ENCODE measurements at places on chromosomes 5 and 9. TPM values are rescaled to one million over a fixed set of nuclear protein-coding genes. Genes with fewer than 3 reads are reported as not detected.

DNA sequence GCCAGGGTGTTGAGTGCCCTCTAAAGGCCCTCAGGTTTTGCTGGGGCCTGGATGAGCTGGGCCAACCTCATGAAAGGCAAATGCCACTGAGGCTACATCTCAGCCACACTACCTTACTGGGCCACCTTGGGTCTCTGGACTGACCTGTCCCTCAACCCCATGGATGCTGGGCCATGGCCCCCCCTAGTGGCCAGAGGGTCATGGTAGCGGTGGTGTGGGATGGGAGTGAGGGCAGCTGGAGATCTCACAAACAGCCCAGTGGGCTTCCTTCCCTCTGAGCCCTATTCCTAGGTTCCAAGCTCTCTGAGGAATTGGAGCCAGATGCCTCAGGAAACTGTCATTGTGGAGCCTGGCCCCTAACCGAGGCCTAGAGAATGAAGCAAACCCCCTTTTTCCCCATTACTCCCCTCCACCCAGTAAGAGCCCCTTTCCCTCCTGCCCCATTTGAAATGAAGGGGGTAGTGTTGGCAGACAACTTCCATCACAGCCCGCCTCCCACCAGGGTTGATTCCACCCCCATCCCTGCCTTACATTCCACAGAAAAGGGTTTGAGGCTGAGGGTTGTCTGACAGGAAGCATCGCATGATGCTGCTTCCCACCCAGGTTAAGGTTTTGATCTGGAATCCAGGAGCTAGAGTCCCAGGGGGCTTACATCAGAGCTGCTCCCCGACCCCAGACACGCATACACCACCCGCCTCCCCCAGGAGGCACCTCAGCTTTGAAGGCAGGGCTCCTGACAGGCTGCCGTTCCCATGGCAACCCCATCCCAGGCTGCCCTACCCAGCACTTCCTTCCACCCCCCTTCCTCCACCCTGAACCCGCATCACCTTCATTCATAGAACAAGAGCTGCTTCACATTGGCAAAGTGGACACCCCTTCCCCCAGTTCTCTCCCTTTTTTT is 63.9 kb downstream of the PCDH1 start:
- H3K4me1 ChIP-seq, result no peaks in the 10 kb centered on the region
- no peaks in the 10 kb centered on the region for H3K27me3 ChIP-seq
- peak; percentile 64 for DNase-seq
- no peaks in the 10 kb centered on the region for H3K36me3 ChIP-seq
- H3K4me3 ChIP-seq, result no peak overlapping the region

Gene OR2V2
- not detected for total RNA-seq

- no peak for DNase-seq
- H3K27ac ChIP-seq, result no peak overlapping the region
- no peaks in the 10 kb centered on the region for H3K36me3 ChIP-seq
Measured at GRCh38 chr9:87694236-87694755, 31.6 kb upstream of the CTSL start.

GRCh38 chr9:7780261-7780988 is 19.2 kb downstream of the DMAC1 start:
- H3K27me3 ChIP-seq, result no peaks in the 10 kb centered on the region
- H3K4me3 ChIP-seq, result no peak overlapping the region
- DNase-seq, result no peak
- H3K36me3 ChIP-seq, result no peaks in the 10 kb centered on the region

DNA sequence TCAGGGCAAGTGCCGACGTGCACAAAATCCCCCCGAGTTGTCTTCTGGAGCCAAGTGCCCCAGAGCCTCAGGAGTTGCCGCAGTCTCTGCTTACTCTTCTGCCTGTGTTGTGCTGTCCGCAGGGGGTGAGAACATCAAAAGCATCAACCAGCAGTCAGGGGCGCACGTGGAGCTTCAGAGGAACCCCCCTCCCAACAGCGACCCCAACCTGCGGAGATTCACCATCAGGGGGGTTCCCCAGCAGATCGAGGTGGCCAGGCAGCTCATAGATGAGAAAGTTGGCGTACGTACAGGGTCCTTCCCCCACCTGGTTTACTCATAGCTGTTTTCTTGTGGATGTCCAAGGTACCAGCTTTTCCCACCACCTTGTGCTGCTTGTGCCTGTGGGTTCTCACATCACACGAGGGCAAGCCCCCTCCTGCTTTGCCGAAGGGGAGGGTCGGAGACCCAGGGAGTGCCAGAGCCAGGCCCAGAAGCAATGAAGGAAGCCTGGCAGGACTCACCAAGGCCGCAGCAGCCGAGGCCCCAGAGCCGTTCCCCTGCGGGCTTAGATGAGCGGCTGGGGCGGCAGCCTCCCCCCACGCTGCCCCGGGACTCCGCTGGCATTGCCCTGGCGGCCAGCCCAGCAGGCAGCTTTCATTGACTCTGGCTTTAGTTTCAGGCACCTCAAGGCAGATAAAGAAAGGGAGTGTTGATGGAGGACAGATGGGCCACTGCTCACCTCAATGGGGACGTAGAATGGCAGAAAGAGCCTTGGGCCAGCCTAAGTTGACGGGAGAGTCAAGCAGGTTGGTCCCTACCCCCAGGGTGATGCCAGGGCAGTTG is 33.7 kb upstream of the PRDM12 start:
- H3K27me3 ChIP-seq, result no peaks in the 10 kb centered on the region
- no peak for DNase-seq
- no peaks in the 10 kb centered on the region for H3K4me1 ChIP-seq
- no peaks in the 10 kb centered on the region for H3K36me3 ChIP-seq
- H3K27ac ChIP-seq, result no peak overlapping the region

- no peaks in the 10 kb centered on the region for H3K27me3 ChIP-seq
- no peak overlapping the region for H3K27ac ChIP-seq
- H3K4me1 ChIP-seq, result no peaks in the 10 kb centered on the region
- DNase-seq, result no peak
Measured at GRCh38 chr9:103681435-103681834, 412.7 kb upstream of the SMC2 start.

DNA sequence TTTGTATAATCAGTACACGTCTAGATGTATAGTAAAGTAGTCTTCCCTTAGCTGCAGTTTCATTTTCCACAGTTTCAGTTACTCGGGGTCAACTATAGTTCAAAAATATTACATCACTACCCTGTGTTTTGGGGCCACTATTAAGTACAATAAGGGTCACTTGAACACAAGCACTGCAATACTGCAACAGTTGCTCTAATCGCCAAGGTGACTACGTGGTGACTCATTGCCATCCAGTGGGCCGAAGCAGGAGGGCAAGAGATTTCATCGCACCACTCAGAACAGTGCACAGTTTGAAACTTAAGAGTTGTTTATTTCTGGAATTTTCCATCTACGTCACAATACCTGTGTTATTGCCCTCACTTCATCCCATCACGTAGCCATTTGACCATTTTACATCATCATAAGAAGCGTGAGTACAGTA is at the start of gene ARL14EPL:
Gene ARL14EPL, plus strand, starts transcription at position 379 of the 424 bp plus-strand sequence. CDS start 18,994 bp downstream, outside the sequence.
- peak; percentile 87 for DNase-seq
- H3K4me1 ChIP-seq, result peaks cover 30% of the 10 kb centered on the region
- no peaks in the 10 kb centered on the region for H3K36me3 ChIP-seq
- no peaks in the 10 kb centered on the region for H3K27me3 ChIP-seq

DNA sequence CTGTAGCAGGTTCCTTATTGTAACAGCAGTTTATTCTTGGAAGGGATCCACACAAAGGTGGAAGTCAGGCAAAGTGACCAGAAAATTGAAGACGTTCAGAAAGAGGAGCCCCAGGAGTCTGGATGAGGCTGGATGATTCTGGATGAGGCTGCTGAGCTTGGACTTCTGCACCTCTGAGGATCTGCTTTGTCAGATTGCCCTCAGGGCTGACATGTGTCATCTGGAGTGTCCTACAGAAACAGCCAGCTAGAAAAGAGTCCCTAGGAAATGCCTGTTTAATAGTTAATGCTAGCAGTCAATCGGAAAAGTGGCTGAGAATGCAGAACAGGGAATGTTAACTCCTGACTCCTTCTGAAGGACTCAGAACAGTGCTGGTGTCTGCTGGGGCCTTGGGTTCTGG is 236.4 kb downstream of the LRRC70 start:
- no peak for DNase-seq
- no peak overlapping the region for H3K27ac ChIP-seq
- no peaks in the 10 kb centered on the region for H3K4me1 ChIP-seq
- no peak overlapping the region for H3K4me3 ChIP-seq
- no peaks in the 10 kb centered on the region for H3K27me3 ChIP-seq
- no peaks in the 10 kb centered on the region for H3K36me3 ChIP-seq

- DNase-seq, result peak; percentile 29
- H3K36me3 ChIP-seq, result no peaks in the 10 kb centered on the region
- no peaks in the 10 kb centered on the region for H3K27me3 ChIP-seq
- H3K27ac ChIP-seq, result no peak overlapping the region
Measured at GRCh38 chr5:26833596-26833995, 204.8 kb downstream of the CDH9 start.

- H3K4me3 ChIP-seq, result no peak overlapping the region
- no peaks in the 10 kb centered on the region for H3K36me3 ChIP-seq
- no peaks in the 10 kb centered on the region for H3K27me3 ChIP-seq
- no peak for DNase-seq
- H3K4me1 ChIP-seq, result no peaks in the 10 kb centered on the region
- no peak overlapping the region for H3K27ac ChIP-seq
Measured at GRCh38 chr9:130467316-130467715, 22.6 kb downstream of the ASS1 start.

GRCh38 chr9:129584136-129584535 is 36.8 kb downstream of the C9orf50 start:
- H3K27me3 ChIP-seq, result no peaks in the 10 kb centered on the region
- no peaks in the 10 kb centered on the region for H3K36me3 ChIP-seq
- H3K27ac ChIP-seq, result no peak overlapping the region
- DNase-seq, result peak; percentile 72
- no peak overlapping the region for H3K4me3 ChIP-seq

- no peaks in the 10 kb centered on the region for H3K36me3 ChIP-seq
- H3K4me1 ChIP-seq, result peaks cover 8% of the 10 kb centered on the region
- no peak overlapping the region for H3K27ac ChIP-seq
- H3K4me3 ChIP-seq, result no peak overlapping the region
- no peaks in the 10 kb centered on the region for H3K27me3 ChIP-seq
- DNase-seq, result no peak
Measured at GRCh38 chr5:60494635-60495034, 205.3 kb downstream of the DEPDC1B start.

DNA sequence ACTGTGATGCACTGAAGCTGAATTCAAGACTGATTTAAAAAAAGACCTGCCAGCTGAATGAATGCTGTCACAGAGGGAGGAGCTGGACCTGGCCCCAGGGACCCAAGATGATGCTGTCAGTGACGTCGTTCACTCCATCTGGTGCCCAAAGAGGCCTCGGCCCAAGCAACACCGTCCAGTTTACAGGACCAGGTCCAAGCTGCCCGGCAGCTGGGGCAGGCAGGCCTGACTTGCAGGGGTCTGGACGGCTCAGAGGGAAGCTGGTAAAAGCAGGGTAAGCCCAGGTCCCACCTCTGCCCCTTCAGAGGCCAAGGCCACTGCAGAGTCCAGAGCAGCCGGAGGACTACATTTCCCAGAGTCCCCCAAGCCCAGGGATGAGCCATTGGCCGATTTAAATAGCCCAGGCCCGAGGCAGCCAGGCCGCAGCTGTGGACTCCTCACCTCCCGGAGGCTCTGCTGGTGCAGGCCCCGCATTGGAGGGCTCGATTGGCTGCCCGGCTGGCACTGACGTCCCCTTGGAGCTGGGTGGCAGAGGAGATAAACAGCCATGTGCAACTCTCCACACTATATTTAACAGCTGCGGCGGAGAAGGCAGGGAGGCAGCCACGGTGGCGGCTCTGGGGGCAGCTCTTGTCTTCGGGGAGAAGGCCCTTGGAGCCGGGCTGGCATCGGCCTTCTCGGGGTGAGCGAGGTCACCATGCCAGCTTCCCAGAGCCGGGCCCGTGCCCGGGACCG is at the start of gene PLPP7:
Gene PLPP7, plus strand, starts transcription at position 423 of the 735 bp plus-strand sequence. Its CDS starts 275 bp downstream, at position 698.
- H3K36me3 ChIP-seq, result no peaks in the 10 kb centered on the region
- no peaks in the 10 kb centered on the region for H3K4me1 ChIP-seq
- DNase-seq, result no peak

Gene ELP1
- total RNA-seq, result 53.6 TPM

Gene MYMK
- not detected for total RNA-seq

Gene PIP5K1B
- total RNA-seq, result 0.29 TPM

DNA sequence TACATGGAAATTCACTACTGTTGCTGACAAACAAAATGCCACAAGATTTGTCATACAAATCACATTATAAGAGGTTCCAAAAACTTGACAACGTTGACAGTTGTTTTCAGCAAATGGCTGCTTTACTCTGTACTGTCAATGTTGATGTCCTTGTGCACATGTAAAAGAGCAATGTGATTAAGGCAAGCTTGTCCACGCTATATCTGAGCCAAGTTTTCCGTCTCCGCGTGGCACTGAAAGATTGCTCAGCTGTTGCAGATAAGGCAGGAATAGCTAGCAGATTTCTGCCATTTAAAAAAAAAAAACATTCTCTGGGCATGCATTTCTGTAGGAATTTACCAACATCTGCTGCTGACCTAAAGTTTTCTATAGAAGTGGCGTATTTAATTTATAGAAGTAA is 46.4 kb upstream of the MEF2C start:
- H3K27ac ChIP-seq, result no peak overlapping the region
- H3K4me1 ChIP-seq, result peaks cover 9% of the 10 kb centered on the region
- H3K27me3 ChIP-seq, result no peaks in the 10 kb centered on the region
- no peaks in the 10 kb centered on the region for H3K36me3 ChIP-seq
- no peak for DNase-seq

DNA sequence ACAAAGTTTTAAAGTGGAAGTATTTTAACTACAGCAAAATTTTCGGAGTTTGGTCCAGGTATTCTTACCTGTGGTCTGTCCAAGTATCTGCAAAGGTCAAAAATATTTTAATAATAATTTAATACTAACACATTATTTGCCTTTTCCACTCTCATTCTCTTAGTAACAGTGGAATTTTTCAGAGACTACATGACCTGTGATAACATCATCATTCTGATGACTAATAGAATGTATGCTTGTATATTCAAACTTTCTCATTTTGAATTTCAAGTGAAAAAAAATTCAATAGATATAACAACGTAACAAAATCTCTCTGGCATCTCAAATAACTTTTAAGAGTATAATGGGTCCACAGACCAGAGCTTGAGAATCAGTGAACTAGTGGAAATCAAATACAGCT is 78.3 kb downstream of the FBXL17 start:
- H3K27me3 ChIP-seq, result no peaks in the 10 kb centered on the region
- DNase-seq, result peak; percentile 29
- no peak overlapping the region for H3K27ac ChIP-seq
- no peaks in the 10 kb centered on the region for H3K36me3 ChIP-seq
- no peak overlapping the region for H3K4me3 ChIP-seq

Gene DBH
- not detected for total RNA-seq

Gene SLIT3
- total RNA-seq, result 0.35 TPM

GRCh38 chr9:121218357-121219027 is 16.8 kb upstream of the RAB14 start:
- no peaks in the 10 kb centered on the region for H3K4me1 ChIP-seq
- H3K27me3 ChIP-seq, result no peaks in the 10 kb centered on the region
- H3K36me3 ChIP-seq, result no peaks in the 10 kb centered on the region
- H3K4me3 ChIP-seq, result no peak overlapping the region
- DNase-seq, result no peak
